ENCODE measurements at places on chromosomes 3 and 15.

- no peak overlapping the region for H3K27ac ChIP-seq
- H3K27me3 ChIP-seq: no peaks in the 10 kb centered on the region
- H3K4me1 ChIP-seq: no peaks in the 10 kb centered on the region
- no peak for DNase-seq
- H3K4me3 ChIP-seq: no peak overlapping the region
Measured at GRCh38 chr15:68666120-68666811, 87.5 kb downstream of the CORO2B start.

- no peaks in the 10 kb centered on the region for H3K27me3 ChIP-seq
- H3K4me1 ChIP-seq: peaks cover 2% of the 10 kb centered on the region
- H3K4me3 ChIP-seq: no peak overlapping the region
- peaks cover 2% of the 10 kb centered on the region for H3K36me3 ChIP-seq
- DNase-seq: no peak
- no peak overlapping the region for H3K27ac ChIP-seq
Measured at GRCh38 chr15:84992157-84992944, 10.7 kb downstream of the PDE8A start.

- no peaks in the 10 kb centered on the region for H3K36me3 ChIP-seq
- DNase-seq: no peak
- no peak overlapping the region for H3K4me3 ChIP-seq
- H3K27ac ChIP-seq: no peak overlapping the region
- peaks cover 3% of the 10 kb centered on the region for H3K4me1 ChIP-seq
Measured at GRCh38 chr15:32951736-32952464, 234.1 kb downstream of the GREM1 start.

DNA sequence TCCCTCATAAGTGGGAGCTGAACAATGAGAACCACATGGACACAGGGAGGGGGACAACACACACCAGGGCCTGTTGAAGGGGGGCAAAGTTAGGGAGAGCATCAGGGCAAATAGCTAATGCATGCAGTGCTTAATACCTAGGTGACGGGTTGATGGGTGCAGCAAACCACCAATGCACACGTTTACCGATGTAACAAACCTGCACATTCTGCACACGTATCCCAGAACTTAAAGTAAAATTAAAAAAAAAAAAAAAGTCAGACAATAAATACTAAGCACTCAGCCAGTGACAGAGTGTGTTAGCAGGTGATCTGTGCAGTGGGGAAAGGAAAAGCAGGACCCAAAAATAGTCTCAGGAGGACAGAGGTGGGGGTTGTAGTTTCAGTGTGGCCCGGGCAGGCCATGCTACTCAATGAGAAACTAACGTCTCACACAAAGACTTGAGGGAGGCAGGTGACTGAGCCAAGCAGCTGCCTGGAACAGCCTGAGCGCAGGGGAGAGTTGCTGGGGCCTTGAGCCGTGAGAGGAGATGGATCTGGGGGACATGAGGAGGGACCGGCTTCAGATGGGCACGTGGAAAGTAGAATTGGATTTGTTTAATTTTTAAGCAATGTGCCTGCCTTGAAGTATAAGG lies 18.4 kb downstream of the ANKDD1A start:
- H3K27ac ChIP-seq: no peak overlapping the region
- DNase-seq: no peak
- no peaks in the 10 kb centered on the region for H3K4me1 ChIP-seq
- no peaks in the 10 kb centered on the region for H3K36me3 ChIP-seq

- H3K4me3 ChIP-seq: no peak overlapping the region
- no peaks in the 10 kb centered on the region for H3K27me3 ChIP-seq
- peaks cover 11% of the 10 kb centered on the region for H3K36me3 ChIP-seq
- no peaks in the 10 kb centered on the region for H3K4me1 ChIP-seq
- no peak overlapping the region for H3K27ac ChIP-seq
Measured at GRCh38 chr15:49278751-49279150, 108.7 kb downstream of the GALK2 start.

GRCh38 chr3:80297720-80298119 lies 529.9 kb upstream of the ROBO1 start:
- no peak overlapping the region for H3K4me3 ChIP-seq
- DNase-seq: no peak
- no peaks in the 10 kb centered on the region for H3K27me3 ChIP-seq
- H3K27ac ChIP-seq: no peak overlapping the region
- H3K4me1 ChIP-seq: no peaks in the 10 kb centered on the region
- no peaks in the 10 kb centered on the region for H3K36me3 ChIP-seq

GRCh38 chr3:20222274-20222673 lies 36.3 kb upstream of the SGO1 start:
- DNase-seq: no peak
- no peaks in the 10 kb centered on the region for H3K27me3 ChIP-seq
- H3K4me3 ChIP-seq: no peak overlapping the region
- no peaks in the 10 kb centered on the region for H3K4me1 ChIP-seq

DNA sequence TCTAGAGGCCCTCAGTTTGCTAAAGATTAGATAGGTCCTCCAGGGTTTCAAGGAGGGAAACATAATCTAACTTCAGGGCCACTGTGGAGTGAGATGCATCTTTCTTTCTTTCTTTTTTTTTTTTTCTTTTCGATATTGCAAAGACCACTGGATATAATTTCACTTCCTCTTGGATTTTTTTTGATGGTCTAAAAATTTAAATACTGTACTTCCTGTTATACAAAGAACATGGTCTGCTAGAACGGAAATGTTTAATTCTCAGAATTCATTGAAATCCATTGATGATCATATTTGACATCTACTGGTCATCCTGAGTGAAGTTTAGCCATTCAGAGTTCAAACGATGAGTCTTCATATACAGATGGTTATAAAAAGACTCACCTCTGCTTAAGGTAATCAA lies 808.8 kb upstream of the LMCD1 start:
- H3K27me3 ChIP-seq: no peaks in the 10 kb centered on the region
- no peak for DNase-seq
- peaks cover 11% of the 10 kb centered on the region for H3K4me1 ChIP-seq
- H3K27ac ChIP-seq: no peak overlapping the region

DNA sequence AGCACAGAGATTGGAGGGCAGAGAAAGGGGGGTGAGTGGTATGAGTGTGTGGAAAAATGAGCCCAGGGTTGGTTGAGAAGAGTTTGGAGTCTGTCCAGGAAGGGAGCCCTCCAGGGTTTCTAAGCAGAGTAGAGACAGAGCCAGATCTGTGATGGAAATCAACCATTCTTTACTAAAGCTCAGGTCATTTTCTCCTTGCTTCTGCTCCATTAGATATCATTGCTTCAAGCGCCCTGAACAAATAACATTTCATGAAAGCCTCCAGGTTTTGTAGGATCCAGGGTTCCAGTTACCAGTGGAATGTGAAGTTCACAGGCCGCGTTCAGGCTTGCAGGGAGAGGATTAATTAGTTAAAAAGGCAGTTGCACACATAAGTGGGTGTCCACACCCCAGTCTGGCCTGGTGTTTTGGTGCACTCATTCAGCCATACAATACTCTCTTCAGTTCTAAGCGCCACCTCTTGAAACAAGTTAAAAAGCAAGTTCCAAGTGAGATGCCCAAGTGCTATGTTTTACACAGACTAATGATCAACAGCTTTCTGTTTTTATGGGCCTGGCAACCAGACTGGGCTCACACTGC lies 16.4 kb upstream of the BOC start:
- H3K4me3 ChIP-seq: no peak overlapping the region
- DNase-seq: no peak
- H3K27ac ChIP-seq: no peak overlapping the region
- H3K4me1 ChIP-seq: no peaks in the 10 kb centered on the region
- H3K27me3 ChIP-seq: no peaks in the 10 kb centered on the region

DNA sequence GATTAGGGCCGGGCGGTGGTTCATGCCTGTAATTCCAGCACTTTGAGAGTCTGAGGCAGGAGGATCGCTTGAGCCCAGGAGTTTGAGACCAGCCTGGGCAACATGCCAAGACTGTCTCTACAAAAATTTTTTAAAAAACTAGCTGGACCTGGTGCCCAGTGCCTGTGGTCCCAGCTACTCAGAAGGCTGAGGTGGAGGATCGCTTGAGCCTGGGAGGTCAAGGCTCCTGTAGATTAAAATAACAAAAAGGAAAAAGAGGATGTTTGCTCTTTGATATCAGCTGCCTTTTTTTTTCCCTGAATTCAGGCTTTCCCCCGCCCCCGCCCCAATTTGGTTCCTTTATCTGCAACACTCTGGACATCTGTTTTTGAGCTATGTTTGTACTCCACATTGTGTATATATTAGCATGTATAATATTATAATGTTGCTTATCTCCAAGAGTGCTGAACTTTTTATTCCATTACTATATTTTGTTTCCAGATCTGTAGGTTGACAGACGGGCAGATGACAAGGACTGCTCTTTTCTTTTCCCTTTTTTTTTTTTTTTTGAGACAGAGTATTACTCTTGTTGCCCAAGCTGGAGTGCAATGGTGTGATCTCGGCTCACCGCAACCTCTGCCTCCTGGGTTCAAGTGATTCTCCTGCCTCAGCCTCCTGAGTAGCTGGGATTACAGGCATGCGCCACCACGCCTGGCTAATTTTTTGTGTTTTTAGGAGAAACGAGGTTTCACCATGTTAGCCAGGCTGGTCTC lies 4.6 kb downstream of the SNAP23 start:
- H3K4me3 ChIP-seq: no peak overlapping the region
- no peak for DNase-seq
- H3K36me3 ChIP-seq: no peaks in the 10 kb centered on the region
- H3K27me3 ChIP-seq: no peaks in the 10 kb centered on the region

DNA sequence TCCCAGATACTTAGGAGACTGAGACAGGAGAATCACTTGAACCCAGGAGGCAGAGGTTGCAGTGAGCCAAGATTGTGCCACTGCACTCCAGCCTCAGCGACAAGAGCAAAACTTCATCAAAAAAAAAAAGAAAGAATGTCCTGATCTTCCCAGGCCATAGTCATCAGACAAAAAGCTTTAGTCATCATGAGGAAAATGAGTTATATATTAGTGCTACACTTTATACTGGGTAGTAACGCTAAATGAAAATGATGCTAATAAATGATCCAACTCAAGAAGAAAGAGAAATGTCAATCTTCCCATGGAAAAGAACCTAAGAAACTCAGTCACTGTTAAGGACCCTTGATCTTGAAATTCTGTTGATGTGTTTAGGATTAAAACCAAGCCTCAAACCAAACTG lies 26.3 kb upstream of the TRIM59 start:
- H3K27me3 ChIP-seq: peaks cover 6% of the 10 kb centered on the region
- H3K36me3 ChIP-seq: no peaks in the 10 kb centered on the region
- H3K4me3 ChIP-seq: no peak overlapping the region
- H3K4me1 ChIP-seq: peaks cover 5% of the 10 kb centered on the region
- no peak for DNase-seq

DNA sequence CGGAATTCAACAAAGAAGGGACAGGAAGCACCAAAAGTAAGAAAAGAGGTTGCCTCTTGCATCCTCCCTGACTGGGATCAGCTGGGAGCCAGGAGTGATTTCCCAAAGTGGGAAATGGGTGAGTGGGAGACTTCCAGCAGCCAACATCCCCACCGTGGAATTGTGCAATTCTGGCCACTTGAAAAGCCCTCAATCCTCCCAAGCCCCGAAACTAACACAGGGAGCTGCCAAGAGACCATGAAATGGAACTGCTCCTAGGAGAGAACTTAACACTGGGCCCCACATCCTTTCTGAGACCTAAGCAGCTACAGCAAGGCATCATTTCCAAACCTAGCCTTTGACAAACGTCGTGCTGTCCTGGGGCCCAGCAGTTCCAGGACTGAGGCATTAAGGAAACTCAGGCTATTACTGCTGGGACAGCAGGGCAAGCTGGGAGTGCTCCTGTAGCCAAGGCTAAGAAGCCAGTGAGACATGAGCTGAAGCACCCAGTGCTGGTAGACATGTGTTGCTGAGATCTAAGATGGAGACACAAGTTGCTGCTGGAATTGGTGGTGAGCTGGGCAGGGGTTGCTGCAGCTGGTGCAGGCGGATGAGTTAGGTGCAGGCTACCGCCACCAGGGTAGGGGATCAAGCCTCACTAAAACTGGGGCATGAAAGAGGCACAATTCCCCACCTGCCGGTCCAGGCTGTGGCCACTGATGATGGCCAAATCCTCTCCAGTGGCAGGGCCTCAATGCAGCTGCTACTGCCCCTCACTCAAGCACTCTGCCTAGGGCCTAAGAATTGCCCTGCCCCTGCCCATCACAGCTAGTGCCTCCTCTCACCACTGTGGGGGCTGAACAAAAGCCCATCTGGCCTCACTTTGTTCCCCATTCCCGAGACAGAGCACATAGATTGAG lies 43.9 kb downstream of the ALDH1A2 start:
- no peak overlapping the region for H3K4me3 ChIP-seq
- H3K4me1 ChIP-seq: no peaks in the 10 kb centered on the region
- DNase-seq: no peak
- H3K27me3 ChIP-seq: no peaks in the 10 kb centered on the region
- H3K36me3 ChIP-seq: no peaks in the 10 kb centered on the region

GRCh38 chr15:63054985-63055384 lies 12.4 kb downstream of the TPM1 start:
- peaks cover 47% of the 10 kb centered on the region for H3K4me1 ChIP-seq
- no peak overlapping the region for H3K4me3 ChIP-seq
- H3K36me3 ChIP-seq: peaks cover 14% of the 10 kb centered on the region

- DNase-seq: no peak
- no peak overlapping the region for H3K27ac ChIP-seq
Measured at GRCh38 chr3:4839278-4839677, 140.0 kb upstream of the BHLHE40 start.

DNA sequence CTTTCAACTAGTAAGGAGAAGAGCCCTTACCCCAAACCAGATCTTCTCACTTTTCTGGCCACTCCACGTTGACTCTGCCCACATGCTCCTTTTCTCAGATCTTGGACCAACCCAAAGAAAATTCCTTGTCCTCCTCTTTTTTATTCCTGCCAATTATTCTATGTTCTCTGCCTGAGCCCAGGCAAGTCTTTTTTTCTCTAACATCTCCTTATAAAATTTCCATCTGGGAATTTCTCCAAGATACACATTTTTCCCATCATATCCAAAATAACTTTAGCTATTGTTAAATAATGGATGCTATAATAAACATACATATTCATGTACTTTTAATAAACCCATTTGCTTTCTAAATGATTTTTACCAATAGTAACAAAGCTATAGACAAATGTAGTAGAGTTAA lies 726.0 kb upstream of the ZNF385D start:
- peaks cover 13% of the 10 kb centered on the region for H3K27me3 ChIP-seq
- H3K36me3 ChIP-seq: no peaks in the 10 kb centered on the region
- no peak for DNase-seq
- peaks cover 14% of the 10 kb centered on the region for H3K4me1 ChIP-seq
- H3K27ac ChIP-seq: no peak overlapping the region
- H3K4me3 ChIP-seq: no peak overlapping the region

DNA sequence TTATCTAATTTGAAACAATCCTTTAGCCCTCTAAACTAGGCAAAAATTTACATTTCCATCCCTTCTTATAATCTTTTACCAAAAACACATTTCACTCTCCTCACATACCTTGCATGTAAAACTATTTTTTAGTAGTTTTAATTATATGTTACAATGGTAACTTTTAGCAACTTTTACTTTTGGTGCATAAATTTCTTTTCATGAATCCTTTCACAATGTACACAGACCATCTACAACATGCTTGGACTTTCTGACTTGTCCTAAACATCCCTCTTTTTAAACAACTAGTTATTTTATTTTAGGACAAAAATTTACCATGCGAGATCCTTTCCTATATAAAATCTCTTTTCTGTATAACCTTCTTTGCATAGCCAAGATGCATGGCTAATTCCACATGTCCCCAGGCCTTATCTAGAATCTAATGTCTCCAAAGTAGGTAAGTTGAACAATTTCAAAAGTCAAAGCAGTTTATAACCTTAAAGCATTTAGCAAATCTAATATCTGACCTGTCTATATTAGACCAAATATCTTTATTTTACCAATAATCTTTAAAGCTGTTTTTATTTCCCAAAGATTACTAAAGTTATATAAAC lies 14.4 kb upstream of the ALDH1L1 start:
- DNase-seq: no peak
- no peak overlapping the region for H3K27ac ChIP-seq
- H3K4me1 ChIP-seq: no peaks in the 10 kb centered on the region
- peaks cover 9% of the 10 kb centered on the region for H3K36me3 ChIP-seq
- H3K27me3 ChIP-seq: no peaks in the 10 kb centered on the region
- H3K4me3 ChIP-seq: no peak overlapping the region

Data from progenitor cell of endocrine pancreas (in vitro differentiated cells).